ENCODE measurements at places on chromosomes 5 and 9.
A peak's percentile ranks its signal among the peaks of the same experiment; 100 is the strongest.

DNA sequence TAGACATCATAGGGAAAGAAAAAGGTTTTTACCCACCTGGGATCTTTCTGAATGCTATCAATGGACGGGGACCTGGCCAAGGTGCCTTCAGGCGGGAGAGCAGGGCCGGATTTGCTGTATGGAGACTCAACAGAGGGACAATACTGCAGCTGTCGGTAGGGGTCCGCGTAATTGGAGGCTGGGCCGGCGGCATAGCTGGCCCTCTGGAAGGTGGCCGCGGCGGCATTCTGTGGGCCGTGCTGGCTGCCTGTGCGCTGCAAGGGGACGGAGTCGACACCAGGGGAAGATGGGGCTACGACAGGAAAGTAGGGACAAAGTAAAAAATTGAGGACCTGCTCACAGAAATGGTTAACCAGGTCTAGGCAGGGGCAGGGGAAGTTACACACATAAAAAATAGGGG lies 557.9 kb downstream of the CTNND2 start:
- DNase-seq, result no peak

GRCh38 chr5:107469485-107470294 lies 201.0 kb downstream of the EFNA5 start:
- DNase-seq, result no peak

GRCh38 chr5:135069016-135069770 lies 35.2 kb upstream of the PITX1 start:
- DNase-seq, result no peak

DNA sequence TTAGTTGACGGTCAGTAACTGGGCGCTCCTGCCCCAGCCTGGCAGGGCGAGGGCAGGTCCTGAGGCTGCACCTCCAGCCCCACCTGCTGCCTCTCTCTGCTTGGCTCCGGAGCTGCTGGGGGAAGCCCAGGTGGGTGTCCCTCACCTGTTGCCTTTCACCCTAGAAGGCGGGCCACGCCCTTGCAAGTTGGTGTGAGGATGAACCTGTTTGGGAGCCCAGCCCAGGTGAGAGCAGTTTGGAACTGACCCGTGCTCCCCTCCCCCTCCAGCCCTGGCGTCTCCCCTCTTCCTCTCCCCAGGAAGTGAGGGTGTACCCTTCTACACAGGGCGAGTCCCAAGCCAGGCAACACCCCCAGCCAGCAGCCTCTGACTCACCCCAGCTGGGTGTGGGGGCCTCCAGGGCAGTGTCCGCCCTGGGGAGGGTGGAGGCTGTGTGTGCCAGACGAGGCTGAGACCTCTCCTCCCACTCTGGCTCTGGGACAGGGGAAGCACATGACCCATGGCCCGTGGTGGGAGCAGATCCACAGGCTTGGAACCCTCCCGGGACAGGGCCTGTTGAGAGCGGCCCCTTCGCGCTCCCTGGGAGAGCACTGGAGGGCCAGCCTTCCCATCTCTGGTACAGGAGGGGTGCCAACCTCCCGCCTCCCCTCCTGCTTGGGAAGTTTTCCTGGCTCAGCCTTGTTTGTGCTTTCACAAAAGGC lies 10.4 kb downstream of the LRRC8A start:
- peak; percentile 23 for DNase-seq

GRCh38 chr9:80922544-80922943 lies 766.8 kb downstream of the TLE1 start:
- DNase-seq, result no peak

DNA sequence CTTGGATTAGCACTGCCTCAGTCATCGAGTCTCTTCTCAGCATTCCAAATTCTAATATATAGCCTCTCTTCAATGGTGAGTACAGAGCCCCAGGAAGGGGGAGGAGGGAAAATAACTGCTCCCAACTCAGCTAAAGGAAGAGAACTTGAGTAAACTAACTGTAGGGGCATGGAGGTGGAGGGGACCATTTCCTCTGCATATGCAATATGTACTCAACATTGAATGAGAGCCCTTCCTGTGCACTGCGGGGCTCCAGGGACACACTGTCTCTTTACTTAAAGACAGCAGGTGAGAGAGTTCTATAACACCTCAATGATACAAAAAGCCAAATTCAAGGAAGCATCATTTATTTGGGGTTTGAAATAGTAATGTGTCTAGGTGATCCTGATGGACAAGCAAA lies 75.1 kb downstream of the GNAQ start:
- DNase-seq, result no peak

- no peak for DNase-seq
Measured at GRCh38 chr5:125587631-125588030, 835.6 kb upstream of the GRAMD2B start.

DNA sequence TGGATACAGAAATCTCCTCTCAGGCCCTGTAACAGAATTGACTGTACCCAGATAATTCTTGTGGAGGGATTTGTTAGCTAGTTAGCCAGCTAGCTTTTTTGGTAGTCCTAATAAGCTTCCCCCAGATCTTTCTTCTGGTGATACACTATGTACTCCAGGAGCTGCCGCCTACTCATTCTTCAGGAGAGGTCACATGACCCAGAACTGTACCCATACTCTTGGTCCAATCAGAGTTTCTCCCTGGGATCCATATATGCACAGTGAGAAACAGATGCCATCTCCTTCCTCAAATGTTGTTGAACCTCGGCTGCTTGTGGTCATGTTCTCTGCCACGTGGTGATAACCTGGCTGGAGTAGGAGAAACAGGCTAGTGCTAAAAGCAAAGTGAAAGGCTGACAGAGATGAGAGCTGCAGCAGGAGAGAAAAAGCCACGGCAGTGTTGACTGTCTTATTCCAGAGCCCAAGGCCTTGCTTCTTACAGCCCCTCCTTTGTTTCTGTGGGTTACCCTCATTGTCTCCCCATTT lies 123.0 kb upstream of the RFX3 start:
- DNase-seq, result no peak

DNA sequence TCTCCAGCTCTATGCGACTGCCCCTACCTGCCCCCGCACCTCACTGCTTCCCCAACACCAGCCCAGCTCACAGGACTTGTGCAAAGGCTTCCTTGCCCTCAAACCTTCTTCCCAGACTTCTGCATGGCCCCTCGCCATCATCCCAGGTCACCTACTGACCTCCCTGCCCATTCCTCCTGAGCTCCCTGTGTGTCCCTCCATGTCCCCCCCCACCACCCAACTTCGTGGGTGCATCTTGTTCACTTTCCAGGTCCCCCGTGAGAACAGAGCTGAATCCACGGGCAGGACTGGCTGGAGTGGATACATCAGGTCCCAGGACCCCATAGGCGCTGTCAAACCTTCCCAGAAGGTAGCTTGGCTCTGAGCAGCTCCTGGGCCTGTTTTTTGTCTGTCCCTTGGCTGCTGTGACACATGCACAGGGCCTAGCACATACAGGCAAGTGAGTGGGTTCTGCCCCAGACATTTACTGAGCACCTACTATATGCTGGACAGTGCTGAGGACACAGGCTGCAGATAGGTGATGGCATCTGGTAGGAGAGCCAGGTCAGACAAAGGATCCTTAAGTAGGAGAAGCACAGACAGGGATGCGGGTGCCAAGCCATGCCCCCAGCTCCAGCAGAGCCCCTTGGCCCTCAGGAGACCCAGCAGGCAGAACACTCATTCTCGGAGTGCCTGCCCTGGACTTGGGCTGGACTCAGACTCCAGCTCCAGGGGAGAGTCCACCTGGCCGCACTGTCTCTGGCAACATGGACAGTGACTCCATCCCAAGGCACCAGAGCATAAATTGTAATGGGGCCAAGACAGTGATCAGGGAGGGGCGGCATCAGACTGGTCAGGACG lies 15.0 kb downstream of the NINJ1 start:
- no peak for DNase-seq

- no peak for DNase-seq
Measured at GRCh38 chr9:281741-282645, 67.3 kb downstream of the DOCK8 start.

DNA sequence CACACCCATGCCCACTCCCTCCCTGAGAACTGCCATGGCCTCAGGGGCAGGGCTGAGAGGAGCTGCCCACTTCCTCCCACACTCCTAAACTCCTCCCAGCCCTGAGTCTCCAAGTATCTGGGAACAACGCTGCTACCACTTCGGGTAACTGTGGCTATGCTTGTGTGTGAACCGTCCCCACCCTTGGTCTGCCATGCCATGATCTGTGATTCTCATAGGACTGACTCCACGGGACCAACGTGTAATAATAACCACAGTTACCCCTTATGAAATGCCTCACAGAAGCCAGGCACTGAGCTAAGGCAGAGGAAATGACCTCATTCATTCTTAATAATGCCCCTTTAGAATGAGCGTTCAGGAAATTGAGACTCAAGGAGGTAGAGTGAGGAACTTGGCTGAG lies 103.9 kb upstream of the SMIM23 start:
- DNase-seq, result no peak

GRCh38 chr5:137156180-137156579 lies 342.9 kb downstream of the SPOCK1 start:
- DNase-seq, result no peak

DNA sequence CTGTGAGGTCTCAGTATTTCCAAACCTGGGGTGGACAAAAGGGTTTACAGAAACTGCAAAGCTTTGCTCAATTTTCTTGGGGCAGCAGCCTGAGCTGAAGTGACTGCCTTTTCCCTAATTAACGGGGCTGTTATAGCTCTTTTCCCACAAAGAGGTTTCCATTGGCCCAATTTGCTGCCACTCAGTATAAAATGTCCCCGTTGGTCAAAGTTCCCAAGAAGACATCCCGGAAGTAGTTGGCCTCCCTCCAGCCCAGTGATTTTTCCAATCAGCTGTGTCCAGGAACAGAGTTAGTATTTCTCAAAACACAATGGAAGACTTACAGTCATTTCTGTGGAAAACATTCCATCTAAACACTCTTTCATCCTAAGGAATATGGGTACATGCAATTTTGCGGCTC lies 643.6 kb downstream of the ACTL7B start:
- no peak for DNase-seq

DNA sequence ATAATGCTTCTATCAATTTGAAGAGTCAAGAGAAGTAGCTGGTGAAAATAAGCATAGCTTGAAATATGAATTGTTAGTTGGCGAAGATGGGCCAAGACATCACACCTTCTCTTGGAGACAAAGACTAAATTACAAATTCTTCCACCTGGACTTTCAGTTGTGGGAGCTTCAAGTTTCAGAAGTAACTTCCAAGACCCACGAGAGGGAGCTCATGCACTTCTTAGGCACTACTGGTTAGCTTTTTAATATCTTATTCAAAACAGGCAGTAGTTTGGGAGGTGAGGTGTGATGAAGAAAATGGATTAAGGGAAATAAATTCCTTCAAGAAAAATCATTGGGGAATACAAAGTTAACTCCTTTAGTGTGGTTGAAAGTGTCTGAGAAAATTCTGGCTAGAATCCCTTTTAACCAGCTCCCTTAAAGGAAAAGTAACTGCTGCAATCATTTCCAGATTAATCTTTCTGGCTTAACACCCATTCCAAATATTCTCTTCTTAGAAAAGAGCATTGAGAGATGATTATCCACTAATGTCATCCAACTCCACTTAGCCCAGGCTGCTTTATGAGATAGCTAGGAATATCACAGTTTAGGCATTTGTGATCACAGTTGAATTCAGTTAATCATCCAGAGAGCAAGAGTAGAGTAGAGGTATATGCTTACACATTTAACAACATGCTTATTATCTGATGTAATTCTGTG lies 139.5 kb upstream of the DMRTA1 start:
- no peak for DNase-seq

GRCh38 chr5:61689153-61689846 lies 357.2 kb downstream of the ZSWIM6 start:
- DNase-seq, result no peak

DNA sequence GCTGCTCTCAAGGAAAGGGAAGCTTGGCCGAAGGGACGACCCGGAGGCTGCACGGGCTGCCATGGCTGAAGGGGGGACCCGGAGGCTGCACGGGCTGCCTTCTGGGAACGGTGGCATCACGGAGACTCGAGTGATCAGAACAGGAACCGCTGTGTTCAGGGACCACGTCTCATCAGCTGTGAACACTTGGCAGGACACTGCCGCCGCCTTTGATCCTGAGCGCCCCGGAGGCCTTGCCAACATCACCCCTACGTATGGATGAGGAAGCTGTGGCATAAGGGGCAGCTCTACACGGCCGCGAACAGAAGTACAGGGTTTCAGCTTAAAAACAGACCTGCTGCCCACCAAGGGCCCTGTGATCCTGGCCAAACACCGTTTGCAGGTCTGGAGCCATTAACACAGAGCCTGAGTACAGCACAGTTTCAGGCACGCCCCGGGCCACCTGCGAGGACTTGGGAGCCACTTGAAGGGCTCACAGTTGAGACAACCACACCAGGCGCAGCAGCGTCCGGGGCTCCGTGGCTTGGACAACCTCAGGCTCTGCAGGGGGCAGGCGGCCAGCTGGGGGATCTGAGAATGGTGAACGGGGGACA lies 23.9 kb upstream of the TERT start:
- DNase-seq, result no peak

DNA sequence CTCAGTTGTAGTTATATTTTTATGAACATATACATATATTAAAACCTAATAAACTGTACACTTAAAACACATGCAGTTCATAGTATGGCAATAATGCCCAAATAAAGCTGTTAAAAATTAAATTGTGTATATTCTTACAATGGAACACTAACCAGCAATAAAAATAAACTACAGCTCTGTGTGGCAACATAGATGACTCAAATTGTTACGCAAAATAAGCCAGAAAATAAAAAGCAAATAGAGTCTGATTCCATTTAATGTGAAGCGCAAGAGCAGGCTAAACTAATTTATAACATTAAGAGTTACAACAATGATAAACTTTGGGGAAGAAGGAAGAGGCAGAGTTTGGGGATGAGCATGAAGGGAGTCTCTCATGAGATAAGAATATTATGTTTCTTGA lies 597.3 kb downstream of the TLE1 start:
- DNase-seq, result no peak

- DNase-seq, result no peak
Measured at GRCh38 chr9:134951461-134951860, 33.7 kb upstream of the FCN1 start.

DNA sequence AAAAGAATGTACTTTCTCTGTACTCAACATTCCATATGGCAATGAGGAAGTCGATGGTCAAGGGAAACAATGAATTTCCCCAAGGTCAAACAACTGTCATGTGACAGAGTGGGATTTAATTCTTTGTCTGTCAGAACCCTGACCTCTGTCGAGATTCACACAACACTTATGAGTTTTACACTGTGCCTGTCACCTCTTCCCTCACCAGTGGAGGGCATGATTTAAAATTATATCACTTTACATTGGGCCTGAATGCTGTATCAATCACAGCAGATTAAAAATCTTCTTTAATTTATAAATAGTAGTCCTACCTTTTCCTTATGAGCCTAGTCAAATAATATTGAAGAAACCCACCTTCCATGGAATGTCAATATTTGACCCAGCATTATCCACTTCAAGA lies 276.7 kb downstream of the CDH10 start:
- no peak for DNase-seq

GRCh38 chr5:78508186-78508765 lies 140.3 kb downstream of the LHFPL2 start:
- no peak for DNase-seq

GRCh38 chr5:181207214-181207959 lies 2.4 kb upstream of the TRIM7 start:
- DNase-seq, result peak; percentile 64

- no peak for DNase-seq
Measured at GRCh38 chr9:130945173-130945572, 6.1 kb upstream of the FIBCD1 start.
